ENCODE measurements at places on chromosomes 11 and 22. TPM values are rescaled to one million over a fixed set of nuclear protein-coding genes. Genes with fewer than 3 reads are reported as not detected.
A peak's percentile ranks its signal among the peaks of the same experiment; 100 is the strongest.

- DNase-seq, result no peak
These were observed 7.4 kb upstream of the ANO1 start for GRCh38 chr11:70070706-70071105.

GRCh38 chr11:32511926-32512325 lies 71.7 kb upstream of the EIF3M start:
- DNase-seq, result no peak

- no peak for DNase-seq
These were observed 30.5 kb upstream of the PPARA start for GRCh38 chr22:46119729-46120419.

The MAP4K2 gene
- total RNA-seq, result 128 TPM

DNA sequence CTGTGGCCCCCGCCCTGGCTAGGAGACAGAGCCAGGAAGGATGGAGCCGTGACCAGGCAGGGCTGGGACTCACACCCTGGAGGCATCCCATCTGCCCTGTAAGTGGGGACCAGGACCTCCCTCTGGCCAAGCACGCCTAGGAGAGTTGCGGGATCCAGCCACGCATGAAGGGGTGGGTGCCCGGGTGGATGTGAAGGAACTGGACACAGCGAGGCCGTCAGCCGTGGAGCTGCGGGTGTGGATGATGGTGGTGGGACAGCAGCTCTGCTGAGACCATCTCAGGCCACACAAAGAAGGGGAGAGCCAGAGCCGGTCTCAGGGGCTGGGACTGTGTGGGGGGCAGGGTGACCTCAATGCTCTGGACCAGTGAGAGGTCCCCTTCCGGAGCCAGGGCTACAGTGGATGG lies 746.4 kb downstream of the BRD1 start:
- no peak for DNase-seq

The OR51I1 gene
- total RNA-seq, result not detected

The FXYD2 gene
- total RNA-seq, result 14.4 TPM

DNA sequence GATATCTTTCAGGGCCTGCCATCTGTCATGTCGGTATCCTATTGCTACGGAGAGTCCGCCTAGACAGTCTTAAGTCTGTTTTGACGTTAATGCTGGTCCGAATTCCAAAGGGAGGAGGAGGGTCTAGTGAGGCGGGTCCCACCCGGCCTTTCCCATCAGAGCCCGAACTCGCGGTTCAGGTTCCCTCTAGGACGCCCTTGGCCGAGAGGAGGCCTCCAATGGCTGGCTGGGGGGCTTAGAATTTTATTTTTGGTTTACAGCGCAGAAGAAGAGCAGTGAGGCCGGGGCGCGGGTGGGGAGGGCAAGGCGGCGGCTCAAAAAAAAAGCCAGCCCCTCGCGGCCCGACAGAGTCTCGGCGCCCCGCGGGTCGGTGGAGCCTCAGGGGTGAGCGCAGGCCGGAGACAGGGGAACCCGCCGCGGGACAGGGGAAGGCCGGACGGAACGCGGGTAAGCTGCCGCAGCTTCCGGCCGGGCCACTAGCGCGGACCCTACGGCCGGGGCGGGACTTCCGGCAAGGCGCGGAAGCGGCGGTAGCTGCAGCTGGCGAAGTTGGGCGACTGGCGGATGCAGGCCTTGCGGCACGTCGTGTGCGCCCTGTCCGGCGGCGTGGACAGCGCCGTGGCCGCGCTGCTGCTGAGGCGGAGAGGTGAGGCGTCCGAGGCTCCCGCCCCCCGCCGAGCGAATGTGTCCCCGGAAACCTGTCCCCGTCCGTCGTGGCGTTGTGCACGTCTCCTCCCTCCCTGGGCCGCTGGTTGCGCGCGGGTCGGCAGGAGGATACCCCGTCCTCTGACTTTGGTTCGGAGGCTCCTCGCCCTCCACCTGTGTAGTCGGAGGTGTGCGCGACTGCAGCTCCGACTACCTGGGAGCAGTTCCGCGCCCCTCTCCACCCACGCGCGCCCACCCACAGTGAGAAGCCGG lies at the start of gene TRMU:
Gene TRMU (plus strand): TSS at position 514 of the 918 bp plus-strand sequence. CDS start 51 bp downstream, at position 565.
- peak; percentile 70 for DNase-seq

GRCh38 chr11:122850076-122850631 lies 11.9 kb downstream of the CRTAM start:
- no peak for DNase-seq

GRCh38 chr11:63764679-63765647 lies 3.6 kb downstream of the ZFTA start:
- no peak for DNase-seq

The ENTHD1 gene
- 0.36 TPM for total RNA-seq

The TMEM121B gene
- 0.08 TPM for total RNA-seq

- no peak for DNase-seq
These were observed 49.1 kb upstream of the A4GALT start for GRCh38 chr22:42769574-42770447.

GRCh38 chr22:42500161-42500835 lies 19.3 kb downstream of the RRP7A start:
- DNase-seq, result peak; percentile 84

The SSRP1 gene
- total RNA-seq, result 74.5 TPM

The CSF2RB gene
- 0.60 TPM for total RNA-seq

DNA sequence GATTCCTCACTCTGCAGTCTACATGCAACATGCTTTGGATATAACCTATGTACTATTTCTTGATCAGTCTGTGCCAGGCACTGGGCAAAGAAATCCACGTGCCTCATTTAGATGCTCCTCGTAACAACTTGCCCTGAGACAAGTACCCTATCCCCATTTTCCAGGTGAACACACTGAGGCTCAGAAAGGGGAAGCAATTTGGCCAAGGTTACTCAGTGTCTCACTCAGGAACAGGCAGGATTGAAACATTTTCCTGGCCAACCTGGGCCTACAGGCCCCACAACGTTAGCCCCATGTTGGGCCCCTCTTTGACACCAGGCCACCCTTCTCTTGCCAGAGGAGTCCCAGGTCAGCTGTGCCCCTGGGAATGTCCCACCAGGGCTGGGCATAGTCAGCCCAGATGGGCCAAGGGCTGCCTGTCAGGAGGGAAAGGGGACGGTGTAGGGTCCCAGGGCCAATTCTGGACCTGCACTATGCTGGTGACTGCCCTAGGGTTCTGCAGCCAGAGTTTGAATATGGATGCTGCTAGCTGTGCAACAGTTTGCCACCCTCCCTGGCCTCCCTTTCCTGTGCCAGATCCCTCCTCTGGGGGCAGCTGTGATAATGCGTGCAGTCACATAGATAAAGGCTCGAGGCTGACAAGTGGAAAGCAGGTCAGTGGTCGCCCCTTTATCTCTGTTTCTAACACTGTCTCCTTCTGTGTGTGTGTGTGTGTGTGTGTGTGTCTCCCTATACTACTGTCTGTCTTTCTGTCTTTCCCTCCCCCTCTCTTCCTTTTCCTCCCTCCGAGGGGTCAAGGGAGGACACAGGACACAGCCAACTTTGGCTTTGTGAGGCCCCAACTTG lies 10.4 kb upstream of the EMID1 start:
- DNase-seq, result no peak

The TRMU gene
- total RNA-seq, result 88.2 TPM

The MRGPRX3 gene
- not detected for total RNA-seq

The OR10D3 gene
- not detected for total RNA-seq

DNA sequence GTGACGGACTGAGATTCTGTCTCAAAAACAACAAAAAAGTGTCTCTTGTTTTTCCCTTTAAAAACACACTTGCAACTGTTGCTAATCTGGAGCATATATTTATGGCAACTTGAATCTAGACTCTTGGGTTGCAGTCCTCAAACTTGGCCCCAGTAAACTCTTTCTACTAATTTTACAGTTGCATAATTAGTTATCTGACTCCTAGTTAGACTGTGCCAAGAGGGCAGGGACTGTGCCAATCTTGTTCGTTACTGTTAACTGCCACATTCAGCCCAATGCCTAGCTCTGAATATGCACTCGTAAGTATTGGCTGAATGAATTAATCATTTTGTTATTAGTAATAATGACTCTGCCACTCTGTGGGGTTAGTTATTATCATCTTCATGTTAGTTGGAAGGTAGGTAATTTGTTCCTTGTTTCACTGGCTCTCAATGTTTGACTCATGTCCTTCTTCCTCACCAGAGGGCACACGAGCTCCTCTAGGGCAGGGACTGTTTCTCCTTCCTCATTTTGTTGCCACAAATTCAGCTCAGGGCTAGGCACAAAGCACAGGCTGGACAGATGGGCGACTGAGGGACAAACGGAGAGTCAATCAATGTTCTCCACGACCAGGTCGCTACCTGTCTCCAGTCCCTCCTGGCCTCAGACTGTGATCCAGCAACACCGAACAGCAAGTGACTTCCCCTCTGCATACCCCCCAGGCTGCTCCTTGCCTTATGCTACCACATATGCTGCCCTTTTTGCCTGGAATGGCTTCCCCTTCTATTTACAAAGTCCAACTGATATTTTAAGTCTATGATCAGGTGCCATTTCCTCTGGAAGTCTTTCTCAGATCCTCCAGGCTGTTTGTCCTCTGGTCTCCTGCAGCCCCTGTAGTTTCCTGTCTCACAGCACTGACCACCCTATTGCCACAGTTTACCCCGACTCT lies 9.0 kb downstream of the CLPB start:
- no peak for DNase-seq

DNA sequence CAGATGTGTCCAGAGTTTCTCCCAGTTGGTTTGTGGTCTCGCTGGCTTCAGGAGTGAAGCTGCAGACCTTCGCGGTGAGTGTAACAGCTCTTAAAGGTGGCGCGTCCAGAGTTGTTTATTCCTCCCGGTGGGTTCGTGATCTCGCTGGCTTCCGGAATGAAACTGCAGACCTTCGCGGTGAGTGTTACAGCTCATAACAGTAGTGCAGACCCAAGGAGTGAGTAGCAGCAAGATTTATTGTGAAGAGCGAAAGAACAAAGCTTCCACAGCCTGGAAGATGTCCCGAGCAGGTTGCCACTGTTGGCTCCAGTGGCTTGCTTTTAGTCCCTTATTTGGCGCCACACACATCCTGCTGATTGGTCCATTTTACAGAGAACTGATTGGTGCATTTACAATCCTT lies 1.8 kb upstream of the PGA3 start:
- DNase-seq, result no peak

The OR52I2 gene
- total RNA-seq, result not detected

- no peak for DNase-seq
These were observed 210.7 kb downstream of the NELL1 start for GRCh38 chr11:20880094-20880493.

DNA sequence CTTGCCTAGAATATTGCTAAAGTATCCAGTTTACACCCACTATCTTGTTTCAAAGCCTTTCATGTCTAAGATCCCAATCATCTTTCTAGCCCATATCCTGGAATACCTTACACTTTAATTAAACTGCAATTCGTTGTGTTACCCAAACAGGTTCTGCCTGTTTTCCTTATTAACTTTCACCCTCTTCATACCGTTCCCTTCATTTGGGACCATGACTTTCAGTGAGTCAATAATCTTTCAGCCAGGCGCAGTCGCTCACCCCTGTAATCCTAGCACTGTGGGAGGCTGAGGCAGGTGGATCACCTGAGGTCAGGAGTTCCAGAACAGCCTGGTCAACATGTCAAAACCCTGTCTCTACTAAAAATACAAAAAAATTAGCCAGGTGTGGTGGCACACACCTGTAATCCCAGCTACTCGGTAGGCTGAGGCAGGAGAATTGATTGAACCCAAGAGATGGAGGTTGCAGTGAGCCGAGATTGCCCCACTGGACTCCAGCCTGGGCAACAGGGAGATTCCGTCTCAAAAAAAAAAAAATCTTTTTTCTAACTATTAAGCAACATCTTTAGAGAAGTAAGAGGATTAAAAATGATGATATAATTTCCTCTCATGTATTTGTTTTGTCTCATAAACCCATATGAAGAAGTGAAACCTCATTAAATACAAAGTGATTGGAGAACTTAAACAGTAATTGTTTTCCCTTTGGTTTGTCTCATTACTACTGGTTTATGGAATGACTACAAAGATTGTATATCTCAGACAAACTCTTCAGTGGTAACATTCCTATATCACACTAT lies 20.7 kb downstream of the DMC1 start:
- DNase-seq, result no peak

- DNase-seq, result peak; percentile 81
These were observed 16.6 kb upstream of the ARHGAP8 start for GRCh38 chr22:44735518-44736428.

- DNase-seq, result no peak
These were observed 122.2 kb downstream of the APOL5 start for GRCh38 chr22:35839841-35840301.

DNA sequence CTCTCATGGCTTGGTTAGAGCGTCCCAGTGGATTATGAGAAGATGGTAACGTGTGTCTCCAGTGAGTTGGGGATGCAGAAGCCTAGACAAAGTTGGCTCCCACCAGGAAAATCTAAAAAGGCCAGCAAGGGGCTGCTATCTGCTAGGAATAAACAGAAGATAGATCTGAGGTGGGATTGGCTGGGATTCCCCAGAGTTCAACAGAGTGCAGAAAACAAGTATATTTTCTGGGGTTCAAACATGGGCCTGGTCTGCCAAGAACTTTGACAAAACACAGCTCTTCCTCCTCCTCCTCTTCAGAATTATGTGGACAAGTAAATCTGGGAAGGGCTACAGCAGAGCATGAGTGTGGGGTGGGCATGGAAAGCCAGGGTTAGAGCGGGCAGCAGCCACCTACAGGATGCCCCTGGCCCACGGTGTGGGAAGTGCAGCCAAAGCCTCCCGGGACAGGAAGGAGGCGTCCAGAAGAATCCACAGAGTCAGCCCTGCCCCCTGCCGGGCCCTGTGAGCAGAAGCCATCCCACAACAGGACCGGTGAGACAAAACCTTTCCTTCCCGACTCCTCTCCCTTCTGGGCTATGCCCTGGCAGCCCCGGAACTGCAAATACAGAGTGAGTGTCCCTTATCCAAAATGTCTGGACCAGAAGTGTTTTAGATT lies 67.1 kb downstream of the CD82 start:
- no peak for DNase-seq

The DAGLA gene
- total RNA-seq, result 0.08 TPM

DNA sequence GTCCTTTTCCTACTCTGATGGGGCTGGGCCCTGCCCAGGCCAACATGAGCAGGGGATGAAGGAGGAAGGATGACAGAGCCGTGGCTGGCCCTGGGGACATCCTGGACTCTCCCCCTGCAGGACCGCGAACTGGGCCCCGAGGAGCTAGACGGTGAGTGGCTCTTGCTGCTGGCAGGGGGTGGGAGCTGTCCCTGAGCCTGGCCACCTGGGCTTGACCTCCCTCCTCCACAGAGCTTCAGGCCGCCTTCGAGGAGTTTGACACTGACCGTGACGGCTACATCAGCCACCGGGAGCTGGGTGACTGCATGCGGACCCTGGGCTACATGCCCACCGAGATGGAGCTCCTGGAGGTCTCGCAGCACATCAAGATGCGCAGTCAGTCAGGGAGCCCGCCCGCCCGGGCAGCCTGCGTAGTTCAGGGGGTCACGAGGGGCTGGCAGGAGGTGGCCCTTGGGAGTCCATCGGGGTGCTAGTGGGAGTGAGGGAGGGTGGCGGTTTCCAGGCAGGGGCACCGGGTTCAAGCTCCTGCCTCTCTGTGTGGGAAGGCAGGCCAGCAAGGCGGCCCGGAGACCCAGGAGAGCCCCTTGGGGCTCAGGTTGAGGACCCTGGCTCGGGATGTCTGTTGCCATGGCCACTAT lies 1.0 kb downstream of the CABP4 start:
- no peak for DNase-seq

All from naive thymus-derived CD8-positive, alpha-beta T cell (primary cell).